NCI-H1436 treated with DMSO at 0.1 percent for 48 hours (cell line): ENCODE measurements at places on chromosomes 4 and X.

DNA sequence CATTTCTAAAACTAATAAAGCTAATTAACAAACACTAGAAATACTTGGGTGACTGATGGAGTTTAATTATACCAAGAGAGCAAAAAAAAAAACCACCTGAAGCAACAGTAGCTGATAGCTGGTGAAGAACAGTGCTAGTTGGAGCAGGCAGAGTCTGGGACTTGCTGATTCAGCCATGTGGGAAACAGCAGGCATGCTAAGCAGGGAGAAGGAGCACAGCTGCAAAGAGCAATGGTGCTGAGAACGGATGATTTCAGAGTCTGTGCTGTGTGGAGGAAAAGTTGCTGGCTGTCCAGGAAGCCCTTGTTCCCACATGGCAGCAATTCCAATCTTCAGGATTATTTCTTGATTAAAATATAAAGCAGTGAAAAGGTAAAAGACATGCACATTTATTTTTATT, 68.8 kb downstream of the NPY1R start:
- no peak for DNase-seq

- DNase-seq, result no peak
Measured at GRCh38 chr4:61882381-61882780, 682.3 kb downstream of the ADGRL3 start.

DNA sequence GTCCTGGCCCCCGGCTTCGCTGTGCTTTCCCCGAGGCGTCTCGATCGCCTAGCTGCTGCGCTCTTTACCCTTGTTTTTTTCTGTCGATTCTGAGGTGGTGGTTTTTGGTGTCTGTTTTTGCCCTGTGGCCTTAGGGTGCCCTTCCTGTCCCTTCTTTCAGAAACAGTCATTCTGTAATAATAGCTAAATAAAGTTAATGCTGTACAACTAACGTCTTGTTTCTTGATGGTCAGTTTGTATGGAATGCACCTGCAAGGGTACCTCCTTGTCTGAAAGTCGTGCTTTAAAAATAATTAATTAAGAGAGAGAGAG, 686 bp downstream of the FIP1L1 start:
- no peak for DNase-seq

DNA sequence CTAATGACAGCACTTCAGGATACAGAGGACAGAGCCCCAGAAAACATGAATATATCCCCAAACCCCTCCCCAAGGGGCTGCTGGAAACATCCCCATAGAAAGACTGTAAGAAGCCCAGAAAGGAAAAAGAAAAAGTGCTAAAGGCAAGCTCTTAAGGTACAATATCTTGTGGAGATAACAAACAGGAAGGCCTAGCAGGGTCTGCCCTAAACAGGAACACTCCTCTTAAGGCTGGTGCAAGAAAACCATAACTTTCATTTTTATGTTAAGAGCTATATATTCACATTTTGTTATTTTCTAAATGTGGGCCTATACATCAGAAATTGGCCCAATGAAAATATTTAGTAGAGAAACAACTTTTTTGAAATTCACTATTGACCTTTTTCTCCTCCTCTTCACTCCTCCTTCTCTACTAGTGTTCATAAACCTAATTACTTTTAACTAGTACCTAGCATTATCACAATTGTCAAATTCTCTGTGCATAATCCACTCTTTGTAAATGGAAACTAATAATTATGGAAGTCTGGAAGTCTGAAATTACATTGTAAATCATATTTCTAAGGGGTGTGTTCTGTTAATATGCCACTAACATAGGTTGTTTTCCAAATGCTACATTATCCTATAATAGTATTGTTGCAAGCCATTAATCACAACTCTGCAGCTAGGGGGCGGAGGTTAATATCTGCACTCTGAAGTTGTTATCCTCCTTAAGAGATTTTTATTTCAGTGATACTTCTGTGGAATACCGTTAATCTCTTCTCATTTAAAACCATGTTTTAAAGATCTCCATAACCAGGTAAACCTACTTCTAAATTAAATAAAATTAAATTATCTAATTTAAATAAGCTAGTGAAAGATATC, 59.8 kb downstream of the CASK start:
- no peak for DNase-seq

DNA sequence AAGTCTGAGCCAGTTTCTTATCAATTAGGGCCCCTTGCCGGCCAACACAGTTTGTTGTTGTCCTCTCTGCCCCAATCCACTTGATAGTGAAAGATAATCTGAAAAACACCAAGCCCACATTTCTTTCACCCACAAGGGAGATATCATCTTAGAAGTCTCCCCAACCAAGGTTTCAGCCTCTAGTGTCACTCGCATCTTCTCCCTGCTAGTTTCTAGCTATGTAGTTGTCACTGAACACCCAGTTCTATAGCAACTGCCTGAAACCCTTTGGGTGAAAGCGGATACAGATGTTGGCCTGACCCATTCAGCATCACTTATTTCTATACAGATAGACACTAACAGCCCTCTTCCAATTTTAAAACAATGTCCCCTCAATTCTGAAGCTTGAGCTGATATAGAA, 116.3 kb downstream of the BMP15 start:
- DNase-seq, result no peak

- DNase-seq, result no peak
Measured at GRCh38 chrX:40022421-40022820, 75.3 kb downstream of the BCOR start.

GRCh38 chr4:36326476-36327029, 45.1 kb downstream of the DTHD1 start:
- DNase-seq, result no peak

DNA sequence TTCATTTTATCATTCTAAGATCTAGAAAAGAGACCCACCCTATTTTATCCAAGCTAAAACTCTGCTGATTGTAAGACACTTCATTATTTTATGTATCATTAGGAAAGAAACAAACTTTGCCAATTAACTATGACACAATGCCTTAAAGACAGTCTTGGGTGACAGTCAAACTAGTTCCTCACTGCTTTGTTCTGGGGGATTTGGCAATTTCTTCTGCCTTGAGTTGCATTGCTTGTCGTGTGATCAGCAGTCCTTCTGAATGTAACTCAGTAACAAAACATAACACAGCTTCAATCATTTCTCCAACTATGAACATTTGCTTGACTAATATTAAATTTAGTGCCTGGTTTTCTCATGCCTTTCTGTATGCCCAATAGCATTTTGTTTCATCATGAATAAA, 577.9 kb upstream of the DIPK2B start:
- DNase-seq, result no peak

- no peak for DNase-seq
Measured at GRCh38 chr4:72067051-72067450, 35.3 kb downstream of the NPFFR2 start.

GRCh38 chrX:137654481-137654880, 88.6 kb downstream of the ZIC3 start:
- no peak for DNase-seq

- no peak for DNase-seq
Measured at GRCh38 chr4:15542760-15543159, 73.1 kb downstream of the CC2D2A start.
